ENCODE measurements at places on chromosomes 2 and 18.

- no peak for DNase-seq
Observed at GRCh38 chr2:42999856-43000241, 207.5 kb upstream of the HAAO start.

GRCh38 chr18:63421514-63421913, 762 bp downstream of the VPS4B start:
- DNase-seq: no peak

GRCh38 chr2:10446631-10447030, 1.5 kb downstream of the ODC1 start:
- no peak for DNase-seq

DNA sequence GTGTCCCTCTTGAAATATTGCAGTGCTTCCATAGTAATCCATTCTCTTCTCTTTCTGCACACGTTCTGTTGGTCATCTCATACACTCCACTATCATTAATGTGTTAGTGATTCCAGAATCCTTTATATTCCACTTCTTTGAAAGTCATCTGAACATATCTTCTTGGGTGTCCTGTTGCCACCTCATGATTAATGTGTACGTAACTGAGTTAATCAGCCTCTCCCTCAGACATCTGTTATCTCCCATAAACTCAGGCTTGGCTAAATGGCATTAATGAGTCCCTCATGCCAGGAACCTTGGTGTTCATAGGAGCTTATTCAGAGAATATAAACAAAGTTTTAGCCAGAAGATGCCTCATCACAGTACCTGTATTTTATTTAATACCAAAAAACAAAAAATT, 126.4 kb downstream of the NCOA1 start:
- DNase-seq: no peak

DNA sequence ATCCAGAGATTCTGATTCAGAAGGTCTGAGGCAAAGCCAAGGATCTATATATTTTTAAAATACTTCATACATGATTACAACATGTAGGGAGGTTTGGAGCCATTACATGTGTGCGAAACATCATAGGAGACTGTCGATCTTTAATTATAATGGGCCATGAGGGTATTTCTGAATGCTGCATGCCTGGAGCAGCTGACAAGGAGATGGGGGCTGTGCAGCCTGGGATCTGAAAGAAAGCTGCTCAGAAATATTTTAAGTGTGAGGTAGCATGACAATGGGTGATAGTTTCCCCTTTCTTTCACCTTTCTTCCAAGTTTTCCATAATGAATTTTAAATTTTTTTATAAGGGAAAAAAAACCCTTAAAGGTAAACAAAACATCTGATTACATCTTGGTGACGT, 102.0 kb upstream of the DNMT3A start:
- DNase-seq: no peak

DNA sequence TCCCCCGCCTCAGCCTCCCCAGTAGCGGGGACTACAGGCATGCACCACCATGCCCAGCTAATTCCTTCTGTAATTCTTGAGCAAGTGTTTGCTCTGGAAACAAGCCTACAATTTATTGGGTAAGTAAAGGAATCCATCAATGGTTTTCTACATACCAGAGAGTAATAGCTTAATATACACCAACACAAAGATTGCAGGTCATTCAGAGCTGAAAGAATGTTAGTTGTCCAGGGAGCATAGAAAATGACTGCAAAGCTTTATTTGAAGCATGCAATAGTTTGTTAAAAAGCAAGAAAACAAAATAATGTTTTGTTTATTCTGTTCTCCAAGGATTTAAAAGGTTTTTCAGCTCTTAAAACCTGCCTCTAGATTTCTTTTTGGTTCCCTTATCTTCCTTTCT, 5.6 kb downstream of the IDH1 start:
- no peak for DNase-seq

DNA sequence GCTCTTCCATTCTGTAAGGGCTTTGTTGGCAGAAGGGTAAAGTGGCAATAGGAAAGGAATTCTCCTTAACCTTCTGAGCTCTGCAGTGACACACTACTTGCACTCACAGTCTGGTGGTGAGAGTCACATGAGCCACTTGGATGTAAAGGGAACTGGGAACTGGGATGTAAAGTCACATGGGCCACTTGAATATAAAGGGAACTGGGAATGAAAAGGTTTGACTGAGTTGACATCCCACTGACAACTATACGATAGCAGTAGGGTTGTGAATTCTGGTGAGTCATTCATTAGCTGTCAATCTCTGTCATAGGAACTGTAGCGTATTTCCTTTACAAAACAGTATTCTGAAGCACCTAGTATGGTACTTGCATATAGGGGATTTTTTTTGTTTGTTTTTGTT, 5.5 kb downstream of the RPE start:
- DNase-seq: no peak

DNA sequence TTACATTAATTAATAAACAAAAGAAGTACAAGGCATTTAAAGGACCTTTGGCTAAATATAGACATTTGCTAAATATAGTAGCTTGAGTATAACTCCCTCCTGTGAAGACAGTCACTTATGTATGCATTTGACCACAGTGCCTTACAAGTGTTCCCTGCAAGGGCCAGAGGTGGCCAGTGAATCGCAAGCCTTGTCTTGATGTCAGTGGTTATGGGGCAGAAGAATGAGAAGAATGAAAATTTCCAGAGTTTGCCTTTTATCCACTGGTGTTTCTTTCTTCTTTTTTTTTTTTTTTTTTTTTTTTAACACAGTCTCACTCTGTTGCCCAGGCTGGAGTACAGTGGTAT, 1.8 kb downstream of the LRRFIP1 start:
- no peak for DNase-seq

DNA sequence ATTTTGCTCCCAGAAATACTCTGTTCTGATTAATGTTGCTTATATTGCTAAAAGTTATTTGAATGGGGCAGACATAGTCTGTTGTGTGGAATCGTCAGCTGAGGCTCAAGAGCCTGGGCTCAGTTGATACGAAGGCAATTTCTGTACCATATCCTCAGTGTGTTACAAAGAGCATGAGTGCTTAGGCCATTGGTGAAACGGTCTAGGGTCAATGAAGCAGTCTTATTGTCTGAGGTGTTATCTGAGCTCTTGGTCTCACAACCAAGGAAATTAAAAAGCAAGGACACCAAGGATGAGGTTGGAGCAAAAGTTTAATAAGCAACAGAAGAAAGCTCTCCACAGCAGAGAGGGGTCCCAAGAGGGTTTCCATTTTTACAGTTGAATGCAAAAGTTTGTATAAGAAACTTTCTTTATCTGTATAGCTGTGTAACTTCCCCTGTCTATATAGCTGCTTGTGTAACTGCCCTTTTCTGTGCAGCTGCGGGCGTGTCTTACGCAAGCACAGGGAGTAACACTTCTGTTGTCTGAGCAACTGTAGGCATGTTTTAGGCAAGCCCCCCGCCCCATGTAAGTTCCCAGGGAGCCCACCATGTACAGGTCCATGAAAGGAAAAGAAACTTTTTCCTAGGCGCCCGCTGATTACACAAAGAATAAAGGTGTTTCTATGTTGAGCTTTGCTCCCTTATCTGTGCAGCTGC, 40.6 kb upstream of the DSC1 start:
- no peak for DNase-seq

DNA sequence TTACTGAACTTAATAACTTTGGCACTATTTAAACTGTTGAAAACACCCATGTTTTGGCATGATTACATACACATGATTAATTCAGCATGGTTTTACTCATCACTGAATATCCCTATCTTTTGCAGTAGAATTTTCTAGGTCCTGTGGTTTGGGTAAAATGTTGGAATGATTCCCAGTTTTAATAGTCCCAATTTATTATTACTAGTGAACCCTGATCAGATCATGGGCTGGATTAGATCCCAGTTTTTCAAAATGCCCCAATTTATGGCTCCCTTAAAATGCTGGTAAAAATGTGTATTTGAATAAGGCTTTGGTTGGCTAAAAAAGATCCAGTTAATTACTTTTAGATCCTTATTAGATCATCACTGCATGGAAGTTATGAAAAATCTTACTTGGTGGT, 273.6 kb upstream of the NRP2 start:
- no peak for DNase-seq

GRCh38 chr2:182642328-182642727, 73.7 kb upstream of the DNAJC10 start:
- no peak for DNase-seq

- DNase-seq: no peak
Observed at GRCh38 chr2:175432021-175432420, 250.5 kb upstream of the ATP5MC3 start.

- no peak for DNase-seq
Observed at GRCh38 chr2:178810422-178810821, 3.2 kb upstream of the TTN start.

DNA sequence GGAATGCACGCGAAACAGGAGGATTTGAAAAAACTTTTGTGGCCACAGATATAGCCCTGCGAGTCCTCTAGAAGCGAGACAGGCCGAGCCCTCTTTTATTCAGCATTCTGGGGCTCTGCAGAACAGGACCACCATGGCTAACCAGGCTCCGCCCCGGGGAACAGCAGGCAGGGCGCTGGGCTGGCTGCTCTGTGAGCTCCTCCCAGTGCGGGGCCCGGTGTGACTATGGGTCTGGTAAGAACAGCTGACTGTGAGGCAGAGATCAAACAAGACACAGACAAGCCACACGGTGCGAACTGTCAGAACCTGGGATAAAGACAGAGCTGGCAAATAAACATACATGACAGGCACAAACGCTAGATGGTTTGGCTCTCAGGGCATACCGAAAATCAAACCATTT, 15.5 kb downstream of the PXDN start:
- DNase-seq: no peak

- no peak for DNase-seq
Observed at GRCh38 chr2:10776231-10776977, 36.2 kb downstream of the PDIA6 start.

DNA sequence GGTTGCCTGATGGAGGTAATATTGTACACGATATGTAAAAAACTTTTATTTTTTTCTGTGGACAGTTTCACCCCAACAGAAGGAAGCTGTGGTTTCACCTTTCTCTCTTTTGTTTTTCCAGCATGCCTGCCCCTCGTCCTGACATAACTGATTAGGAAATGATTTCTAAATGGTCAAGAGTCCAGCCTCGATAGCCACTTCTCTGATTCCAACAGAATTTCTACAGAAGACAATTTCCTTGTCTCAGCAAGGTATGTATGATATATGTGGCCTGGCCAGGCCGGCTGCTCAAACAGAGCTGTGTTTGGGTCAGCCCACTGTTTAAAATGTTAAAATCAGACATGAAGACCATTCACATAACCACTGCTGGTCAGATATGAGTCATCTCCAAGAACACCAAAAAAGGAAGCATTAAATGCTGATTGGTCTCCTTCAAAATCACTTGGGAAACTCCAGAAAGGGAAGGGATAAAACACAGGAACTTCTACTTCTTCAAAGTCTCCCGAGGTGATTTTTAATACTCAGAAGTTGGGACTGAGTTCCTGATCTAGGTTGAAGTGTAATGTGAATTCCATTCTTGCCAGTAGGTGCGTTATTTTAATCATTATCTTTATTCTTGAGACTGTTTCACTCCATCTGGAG, 22.3 kb downstream of the ATP8B1 start:
- DNase-seq: no peak

DNA sequence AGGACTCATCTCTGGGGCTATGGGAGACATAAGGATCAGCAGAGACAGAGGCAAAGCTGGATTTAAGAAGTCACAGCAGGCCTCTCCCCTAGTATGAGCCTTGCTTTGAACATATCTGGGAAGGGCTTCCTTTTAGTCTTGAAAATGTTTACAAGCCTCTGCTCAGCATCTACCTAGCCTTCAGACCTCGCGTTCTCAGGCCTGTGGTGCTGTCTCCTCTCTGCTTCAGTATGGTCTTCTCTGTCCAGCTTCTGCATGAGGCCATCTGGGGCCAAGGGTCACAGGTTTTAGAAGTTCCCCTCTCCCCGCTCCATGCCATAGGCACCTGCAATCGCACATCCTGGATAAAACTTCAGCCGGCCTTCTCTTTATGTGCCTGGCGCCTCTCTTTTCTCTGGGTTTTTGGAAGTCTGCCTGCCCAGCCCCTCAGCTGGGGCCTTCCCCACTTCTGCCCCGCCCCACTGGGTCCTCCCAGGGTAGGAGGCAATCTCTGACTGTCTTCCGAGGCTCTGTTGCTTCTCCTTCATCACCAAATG, 7.1 kb downstream of the ACTG2 start:
- no peak for DNase-seq

DNA sequence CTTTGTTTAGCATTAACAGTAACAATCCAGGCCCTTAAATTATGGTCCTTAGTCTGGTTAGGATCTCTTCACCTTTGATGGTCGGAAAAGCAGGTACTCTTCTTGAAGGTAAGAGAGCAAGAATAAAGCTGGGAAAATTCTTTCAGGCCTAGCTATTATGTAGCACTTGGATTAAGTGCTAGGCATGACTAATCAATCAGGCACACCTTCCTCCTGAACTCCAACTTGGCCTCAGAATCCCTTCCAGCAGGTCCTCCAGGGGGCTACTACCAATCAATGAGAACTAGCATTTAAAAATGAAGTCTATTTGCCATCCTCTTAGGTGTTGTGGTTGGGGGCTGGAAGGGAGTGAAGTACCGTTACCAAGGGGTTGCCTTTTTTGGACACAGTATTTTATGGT, 3.7 kb downstream of the SMYD1 start:
- no peak for DNase-seq

All from cortex of kidney (tissue), 1 donor.